Right renal pelvis (tissue), 4 donors: ENCODE measurements at places on chromosomes 2 and 18. TPM values are rescaled to one million over a fixed set of nuclear protein-coding genes. Genes with fewer than 3 reads are reported as not detected.

CCBE1 gene
- polyA plus RNA-seq, result 36.3 TPM

RHOB gene
- polyA plus RNA-seq, result 96.5 TPM

CIB4 gene
- 0.30 TPM for polyA plus RNA-seq

ABCG8 gene
- 0.67 TPM for polyA plus RNA-seq

OSBPL6 gene
- 5.5 TPM for polyA plus RNA-seq

- DNase-seq, result no peak
Measured at GRCh38 chr18:9260388-9261380, 73.9 kb upstream of the TWSG1 start.

DNA sequence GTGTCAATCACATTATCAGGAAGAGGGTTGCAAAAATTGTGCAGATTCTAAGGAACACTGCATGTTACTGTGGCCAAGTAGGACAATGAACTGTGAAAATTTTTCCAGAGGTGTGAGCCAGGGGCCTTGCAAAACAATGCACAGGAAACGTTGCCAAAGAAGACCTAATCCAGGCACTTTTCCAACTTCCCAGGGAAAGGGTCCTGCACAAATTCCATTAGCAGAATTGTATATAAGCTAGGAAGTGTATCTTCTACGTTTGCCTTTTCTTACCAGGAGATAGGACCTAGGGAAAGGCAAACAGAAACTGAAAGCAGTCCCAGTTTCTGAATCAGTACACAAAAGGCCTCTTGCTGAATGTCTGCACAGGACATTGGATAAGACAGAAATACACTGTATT lies 1888.3 kb upstream of the CELF4 start:
- DNase-seq, result peak; percentile 15

- DNase-seq, result no peak
Measured at GRCh38 chr2:121479882-121480522, 50.7 kb upstream of the RNU4ATAC start.

- DNase-seq, result no peak
Measured at GRCh38 chr2:149360106-149360505, 29.7 kb downstream of the LYPD6 start.

GRCh38 chr18:58545338-58546296 lies 83.3 kb downstream of the ALPK2 start:
- DNase-seq, result no peak

DNA sequence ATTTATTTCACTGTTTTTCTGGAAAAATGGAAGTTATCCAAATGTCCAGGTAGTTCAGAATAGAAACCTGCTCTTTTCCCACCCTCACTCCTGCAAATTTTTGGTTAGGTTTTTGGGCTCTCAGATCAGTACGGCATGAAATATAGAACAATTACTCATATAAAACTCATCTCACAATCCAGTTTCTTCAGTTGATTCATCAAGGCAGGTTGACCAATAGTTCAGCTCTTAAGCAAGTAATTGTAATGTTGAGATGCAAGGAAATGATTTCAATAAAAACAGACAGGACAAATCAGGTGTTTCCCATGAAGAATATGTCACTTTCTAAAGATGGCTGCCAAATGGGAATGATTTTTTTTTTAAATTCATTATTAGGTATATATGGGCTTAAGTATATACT lies 2.0 kb downstream of the RAB27B start:
- no peak for DNase-seq

GRCh38 chr18:66724664-66725356 lies 120.9 kb upstream of the CDH19 start:
- no peak for DNase-seq

- no peak for DNase-seq
Measured at GRCh38 chr18:76429262-76430126, 65.5 kb downstream of the ZNF516 start.

DNA sequence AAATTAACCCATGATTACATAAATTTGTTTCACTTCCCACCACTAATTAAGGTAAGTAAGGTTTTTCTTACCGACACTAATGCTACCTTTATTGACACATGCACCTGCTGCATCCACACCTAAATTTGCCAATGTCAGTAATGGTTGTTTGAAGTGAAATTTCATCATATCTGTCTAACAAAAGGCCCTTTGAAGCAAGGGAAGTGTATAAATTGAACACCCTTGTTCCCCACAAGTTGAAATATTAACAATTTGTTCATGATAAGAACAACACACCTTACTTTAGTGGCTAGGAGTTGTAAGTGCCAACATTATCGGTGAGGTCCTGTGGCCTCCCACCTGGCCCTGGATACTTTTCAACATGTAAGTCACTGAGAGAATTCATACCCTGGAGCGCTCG lies 116.3 kb upstream of the CDCA7 start:
- no peak for DNase-seq

- DNase-seq, result no peak
Measured at GRCh38 chr2:157181234-157181633, 76.3 kb upstream of the GALNT5 start.

GRCh38 chr2:19863303-19864041 lies 38.3 kb downstream of the TTC32 start:
- peak; percentile 62 for DNase-seq
